ENCODE measurements at places on chromosomes 4 and X.

DNA sequence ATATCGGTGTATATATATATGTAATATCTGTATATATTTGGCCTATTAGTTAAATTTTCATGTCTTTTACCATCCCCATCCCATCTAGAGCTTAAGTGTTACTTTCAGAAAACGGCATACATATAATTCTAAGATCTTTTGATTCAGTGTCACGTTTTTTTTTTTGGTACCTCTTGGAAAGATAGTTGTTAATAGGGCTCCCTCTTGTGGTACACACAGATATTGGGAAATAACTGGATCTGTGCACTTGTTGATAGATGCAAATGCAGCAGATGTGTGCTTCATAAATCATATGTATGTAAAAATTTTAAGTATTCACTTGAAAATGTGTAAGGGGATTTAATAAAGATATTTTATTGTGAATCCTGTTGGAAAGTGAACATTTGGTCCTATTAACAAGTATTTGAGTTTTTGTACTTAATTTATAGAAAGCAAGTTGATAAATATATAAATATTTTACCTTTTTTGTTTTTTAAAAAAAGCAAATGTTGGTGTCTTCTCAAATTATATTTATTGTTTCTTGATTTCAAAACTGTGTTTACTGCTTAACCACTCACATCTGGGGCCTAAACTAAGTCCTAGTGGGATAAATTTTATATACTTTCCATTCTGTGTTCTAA is 74.7 kb downstream of the PAQR3 start:
- peaks cover 4% of the 10 kb centered on the region for H3K36me3 ChIP-seq
- H3K27ac ChIP-seq = no peak overlapping the region
- peak; percentile 15 for DNase-seq
- no peaks in the 10 kb centered on the region for H3K27me3 ChIP-seq

GRCh38 chr4:41538017-41538733 is at the start of gene LIMCH1:
TSS of gene LIMCH1 (plus strand) at chr4:41538157. CDS start at chr4:41605996, 67,839 bp downstream.
- H3K4me3 ChIP-seq = no peak within 1 kb of the TSS
- no peak within 1 kb of the TSS for H3K27ac ChIP-seq
- H3K36me3 ChIP-seq = no peaks in the 10 kb centered on the region
- DNase-seq = no peak

DNA sequence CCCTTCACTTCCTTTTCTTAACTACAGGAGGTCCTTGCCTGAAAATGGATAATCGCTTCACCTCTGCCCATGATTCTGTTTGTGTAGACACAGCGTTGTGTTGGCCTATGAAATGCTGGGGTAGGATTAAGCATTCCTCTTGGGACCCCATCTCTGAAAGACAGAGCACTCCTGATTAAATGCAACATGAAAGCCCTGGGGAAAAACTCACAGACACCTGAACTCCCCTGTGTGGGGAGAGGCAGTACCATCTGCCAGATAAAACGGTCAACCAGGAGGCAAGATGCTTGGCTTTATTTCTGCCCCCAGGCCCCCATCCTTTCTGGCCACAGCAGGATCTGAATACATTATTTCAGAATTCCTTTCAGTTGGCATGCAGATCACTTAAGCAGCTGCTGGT is 1.9 kb downstream of the LGI2 start:
- H3K27ac ChIP-seq = no peak overlapping the region
- H3K4me3 ChIP-seq = no peak overlapping the region
- peaks cover 91% of the 10 kb centered on the region for H3K27me3 ChIP-seq
- no peaks in the 10 kb centered on the region for H3K36me3 ChIP-seq

GRCh38 chr4:114267976-114268375 is 288.5 kb upstream of the ARSJ start:
- H3K36me3 ChIP-seq = no peaks in the 10 kb centered on the region
- no peak overlapping the region for H3K27ac ChIP-seq
- no peaks in the 10 kb centered on the region for H3K4me1 ChIP-seq
- H3K4me3 ChIP-seq = no peak overlapping the region

DNA sequence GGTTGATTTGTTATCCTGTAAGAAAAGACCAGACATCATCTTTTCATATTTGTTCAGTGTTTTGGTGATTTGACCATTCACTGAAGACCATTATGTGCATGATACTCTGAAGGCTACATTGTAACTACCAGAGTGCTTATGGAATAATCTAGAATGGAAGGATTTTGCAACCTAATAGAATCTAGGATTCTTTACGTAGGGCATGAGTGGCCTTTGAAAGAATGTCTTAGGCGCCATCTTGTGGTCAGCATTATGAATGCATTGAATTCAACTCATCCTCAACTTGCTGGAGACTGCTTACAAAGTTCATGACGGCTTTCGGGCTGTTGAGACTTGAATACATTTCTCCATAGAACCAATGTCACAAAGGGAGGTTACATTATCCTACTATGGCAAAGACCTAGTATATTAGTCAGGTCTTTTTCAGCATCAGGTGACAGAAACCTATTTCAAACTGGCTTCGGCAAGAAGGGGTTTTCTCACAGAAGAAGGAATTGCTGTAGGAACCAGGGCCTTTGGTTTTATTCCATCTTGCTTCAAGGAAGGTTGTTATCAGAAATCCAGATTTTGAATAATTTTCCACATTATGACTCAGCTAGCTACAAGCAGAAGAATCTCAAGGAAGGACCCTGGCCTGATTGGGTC is 104.1 kb downstream of the GPAT3 start:
- DNase-seq = peak; percentile 41
- no peak overlapping the region for H3K4me3 ChIP-seq
- H3K27ac ChIP-seq = no peak overlapping the region

- no peak for DNase-seq
- H3K27ac ChIP-seq = no peak overlapping the region
- no peak overlapping the region for H3K4me3 ChIP-seq
- H3K36me3 ChIP-seq = no peaks in the 10 kb centered on the region
- no peaks in the 10 kb centered on the region for H3K4me1 ChIP-seq
These were observed 175.4 kb upstream of the TENM3 start for GRCh38 chr4:182067828-182068227.

DNA sequence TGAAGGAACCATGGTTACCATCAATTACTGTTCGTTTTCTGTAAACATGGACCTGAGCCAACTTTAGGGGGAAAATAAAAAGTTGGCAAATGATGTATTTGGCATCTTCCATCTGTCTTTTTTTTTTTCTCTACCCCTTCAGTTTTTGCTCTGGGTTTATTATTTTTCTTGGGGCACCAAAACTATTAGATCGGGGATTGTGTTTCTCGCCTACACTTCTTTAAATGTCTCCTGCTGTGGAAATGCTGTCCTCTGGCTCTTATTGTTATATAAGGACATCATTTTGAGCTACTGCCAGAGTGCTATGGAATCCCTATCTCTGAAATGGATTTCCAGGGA is 234.0 kb upstream of the SLIT2 start:
- DNase-seq = no peak
- H3K27me3 ChIP-seq = no peaks in the 10 kb centered on the region
- no peaks in the 10 kb centered on the region for H3K36me3 ChIP-seq
- H3K27ac ChIP-seq = no peak overlapping the region
- H3K4me1 ChIP-seq = no peaks in the 10 kb centered on the region

DNA sequence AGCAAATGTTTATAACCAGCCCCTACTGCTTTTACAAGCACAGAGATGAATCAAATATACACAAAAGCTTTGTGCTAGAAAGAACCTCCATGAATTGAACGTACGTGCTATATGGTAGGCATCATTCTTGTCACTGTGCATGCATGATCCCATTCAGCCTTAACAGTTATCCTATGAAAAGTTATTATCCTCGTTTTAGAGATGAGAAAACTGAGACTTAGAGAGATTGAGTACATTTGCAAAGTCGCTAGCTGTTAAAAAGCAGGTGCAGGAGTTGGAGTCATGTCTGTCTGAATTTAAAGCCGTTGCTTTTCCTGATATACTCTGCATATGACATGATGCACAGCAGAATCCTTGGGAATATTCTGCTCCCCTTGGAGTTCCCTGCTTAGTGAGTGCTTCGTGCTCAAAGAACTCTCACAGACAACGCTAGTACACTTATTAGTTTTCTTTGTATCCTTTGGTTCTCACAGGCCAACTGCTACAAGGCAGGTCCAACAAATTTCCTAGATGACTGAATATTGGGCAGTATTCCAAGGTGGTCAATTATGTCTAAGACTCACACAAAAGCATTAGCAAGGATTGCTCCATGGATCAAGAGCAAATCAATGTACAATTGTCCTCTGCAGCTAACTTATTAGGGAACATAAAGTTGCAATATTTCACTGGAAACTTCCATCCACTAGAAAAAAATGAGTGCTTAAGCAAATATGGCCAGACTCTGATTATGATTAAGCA is 42.8 kb upstream of the TRIM2 start:
- H3K27me3 ChIP-seq = peaks cover 66% of the 10 kb centered on the region
- no peaks in the 10 kb centered on the region for H3K36me3 ChIP-seq
- H3K4me3 ChIP-seq = no peak overlapping the region
- no peak overlapping the region for H3K27ac ChIP-seq

DNA sequence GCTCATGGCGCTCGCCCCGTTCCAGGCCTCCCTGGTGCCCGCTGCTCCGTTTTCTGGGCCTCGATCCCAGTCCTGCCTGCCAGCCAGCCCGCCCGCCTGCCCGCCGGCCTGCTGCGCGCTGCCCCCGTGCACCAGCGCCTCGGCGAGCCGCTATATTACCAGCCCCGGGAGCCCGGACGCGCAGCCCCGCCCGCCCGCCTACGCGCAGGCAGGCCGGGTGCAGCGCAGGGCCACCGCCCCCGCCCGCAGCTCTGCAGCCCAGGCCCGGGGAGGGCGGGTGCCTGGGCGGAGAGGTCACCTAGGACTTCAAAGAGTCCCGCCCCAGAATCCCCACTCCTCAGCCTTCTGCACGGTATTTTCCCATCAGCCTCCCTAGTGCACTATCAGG is at the start of gene MAOB:
Gene MAOB, minus strand, starts transcription at position 157 of the 388 bp plus-strand sequence. Its CDS starts 151 bp downstream, at position 6.
- DNase-seq = no peak
- H3K27ac ChIP-seq = no peak within 1 kb of the TSS
- H3K36me3 ChIP-seq = no peaks in the 10 kb centered on the region
- no peaks in the 10 kb centered on the region for H3K4me1 ChIP-seq
- peaks cover 34% of the 10 kb centered on the region for H3K27me3 ChIP-seq

GRCh38 chr4:100633269-100633668 is 115.4 kb upstream of the EMCN start:
- no peak overlapping the region for H3K4me3 ChIP-seq
- H3K27me3 ChIP-seq = peaks cover 13% of the 10 kb centered on the region
- no peaks in the 10 kb centered on the region for H3K4me1 ChIP-seq
- no peak for DNase-seq

GRCh38 chr4:92885632-92886031 is 581.9 kb downstream of the GRID2 start:
- no peak overlapping the region for H3K4me3 ChIP-seq
- no peak overlapping the region for H3K27ac ChIP-seq
- no peaks in the 10 kb centered on the region for H3K36me3 ChIP-seq
- H3K4me1 ChIP-seq = no peaks in the 10 kb centered on the region

- no peak for DNase-seq
- H3K36me3 ChIP-seq = no peaks in the 10 kb centered on the region
- no peak overlapping the region for H3K27ac ChIP-seq
These were observed 32.3 kb upstream of the PLAC8 start for GRCh38 chr4:83146841-83147240.

DNA sequence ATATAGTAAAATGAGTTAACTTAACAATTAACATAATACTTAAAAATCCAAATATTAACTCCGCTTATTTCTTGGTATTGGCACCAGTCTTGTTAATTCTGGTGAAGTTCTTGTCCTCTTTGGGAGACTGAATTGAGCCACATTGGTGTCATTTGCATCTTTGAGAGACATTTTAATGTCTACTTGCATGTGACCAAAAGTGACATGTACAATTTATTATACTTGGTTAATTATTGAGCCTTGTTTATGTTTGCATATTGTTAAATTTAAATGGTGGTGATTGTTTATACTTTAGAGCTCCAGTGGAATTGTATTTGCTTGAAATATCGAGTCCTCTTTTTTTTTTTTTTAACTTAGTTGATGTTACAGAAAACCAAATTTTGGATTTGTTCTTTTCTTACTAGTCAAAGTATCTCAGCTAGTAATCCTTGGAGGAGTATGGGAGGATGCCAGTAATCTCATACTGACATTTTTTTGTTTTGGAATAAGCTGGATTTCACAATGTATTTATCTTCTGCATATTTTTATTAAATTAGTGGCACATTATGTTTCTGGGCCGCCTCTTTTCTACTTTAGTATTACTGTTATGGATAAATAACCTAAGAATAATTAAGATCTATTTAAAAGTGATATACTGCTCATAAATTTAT is 3.9 kb downstream of the SPCS3 start:
- no peaks in the 10 kb centered on the region for H3K27me3 ChIP-seq
- no peak for DNase-seq
- peak overlapping the region; percentile 30 for H3K4me3 ChIP-seq
- peaks cover 53% of the 10 kb centered on the region for H3K4me1 ChIP-seq

GRCh38 chrX:120205816-120206753 is 44.5 kb upstream of the ZBTB33 start:
- no peak overlapping the region for H3K27ac ChIP-seq
- peaks cover 4% of the 10 kb centered on the region for H3K36me3 ChIP-seq
- H3K4me3 ChIP-seq = no peak overlapping the region

GRCh38 chr4:187558391-187558790 is 437.2 kb upstream of the ZFP42 start:
- no peaks in the 10 kb centered on the region for H3K4me1 ChIP-seq
- no peak for DNase-seq
- H3K27ac ChIP-seq = no peak overlapping the region
- H3K27me3 ChIP-seq = no peaks in the 10 kb centered on the region
- H3K4me3 ChIP-seq = no peak overlapping the region

DNA sequence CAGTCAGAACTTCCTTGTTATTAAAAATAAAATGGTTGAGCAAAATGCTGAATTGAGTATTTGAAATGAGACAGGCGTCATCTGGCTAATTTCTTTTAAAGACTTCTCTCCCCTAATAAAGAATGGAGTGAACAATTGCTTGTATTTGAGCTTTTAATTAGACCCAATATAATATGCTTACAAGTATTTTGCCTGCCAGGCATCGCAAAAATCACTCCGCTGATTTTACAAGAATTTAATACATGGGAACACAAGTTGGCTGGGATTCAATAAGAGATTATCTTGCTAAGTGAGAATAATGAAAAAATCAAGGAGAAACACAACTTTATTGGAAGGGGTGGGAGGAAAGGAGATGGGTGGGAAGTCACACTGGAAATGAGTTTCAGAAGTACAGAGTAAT is 52.3 kb downstream of the KLF3 start:
- H3K36me3 ChIP-seq = peaks cover 2% of the 10 kb centered on the region
- no peaks in the 10 kb centered on the region for H3K27me3 ChIP-seq
- H3K4me3 ChIP-seq = no peak overlapping the region
- no peak for DNase-seq
- no peak overlapping the region for H3K27ac ChIP-seq

GRCh38 chr4:10963958-10964703 is 279.6 kb upstream of the CLNK start:
- H3K36me3 ChIP-seq = no peaks in the 10 kb centered on the region
- no peaks in the 10 kb centered on the region for H3K4me1 ChIP-seq
- H3K27ac ChIP-seq = no peak overlapping the region
- no peak for DNase-seq
- no peak overlapping the region for H3K4me3 ChIP-seq
- H3K27me3 ChIP-seq = no peaks in the 10 kb centered on the region

DNA sequence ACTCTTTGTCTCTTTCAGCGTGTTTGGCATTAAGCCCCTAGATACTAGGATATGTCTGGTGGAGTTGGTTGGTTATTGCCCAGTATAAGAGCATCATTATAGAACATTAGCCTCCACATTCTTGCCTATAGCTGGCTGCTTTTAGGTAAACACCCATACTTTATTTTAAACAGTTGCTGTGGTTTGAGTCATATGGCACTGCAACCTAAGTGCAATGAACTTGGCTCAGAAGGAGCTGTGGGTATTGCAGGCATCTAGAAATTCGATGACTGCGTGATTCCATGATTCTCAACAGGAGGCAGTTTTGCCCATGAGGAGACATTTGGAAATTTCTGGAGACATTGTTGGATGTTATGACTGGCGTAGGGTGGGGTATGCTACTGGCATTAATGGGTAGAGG is 49.5 kb downstream of the DCLK2 start:
- no peak overlapping the region for H3K4me3 ChIP-seq
- DNase-seq = no peak
- H3K27ac ChIP-seq = no peak overlapping the region
- no peaks in the 10 kb centered on the region for H3K36me3 ChIP-seq
- peaks cover 11% of the 10 kb centered on the region for H3K27me3 ChIP-seq

All from central memory CD8-positive, alpha-beta T cell (primary cell).